K562 (cell line): ENCODE measurements at places on chromosomes 2 and 18. TPM values are rescaled to one million over a fixed set of nuclear protein-coding genes. Genes with fewer than 3 reads are reported as not detected.

EML6 gene
- polyA plus RNA-seq = 0.07 and 0.92 TPM in 2 replicates

ZNF396 gene
- polyA plus RNA-seq = 1.3 and 1.9 TPM in 2 replicates

AFF3 gene
- not detected in 2 replicates for polyA plus RNA-seq

UGT1A3 gene
- not detected in 2 replicates for polyA plus RNA-seq

GATA6 gene
- polyA plus RNA-seq = 0.13 TPM in 1 of 2 replicates, not detected in the other

FARP2 gene
- 17.5 and 22.4 TPM in 2 replicates for polyA plus RNA-seq

CROCC2 gene
- polyA plus RNA-seq = not detected in 2 replicates

LONRF2 gene
- polyA plus RNA-seq = 2.7 and 3.0 TPM in 2 replicates
